ENCODE measurements at places on chromosomes 4 and X.

DNA sequence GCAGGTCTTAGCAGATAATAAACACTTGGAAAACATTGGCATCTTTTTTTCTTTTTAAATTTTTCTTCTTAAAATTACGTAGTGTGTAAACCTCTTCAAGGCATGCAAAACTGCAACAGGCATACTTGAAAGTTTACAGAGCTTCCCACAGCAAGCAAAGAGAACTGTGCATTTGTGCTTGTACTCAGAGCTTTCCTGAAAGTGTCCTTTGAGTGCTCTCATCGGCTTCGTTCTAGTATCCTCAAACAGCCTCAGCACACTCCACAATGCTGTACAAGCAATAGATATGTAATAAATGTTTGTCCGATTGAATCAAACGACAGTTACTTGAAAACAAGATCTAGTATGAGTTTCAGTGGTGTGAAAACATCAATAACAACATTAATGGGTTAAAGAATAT is 227.5 kb downstream of the PAPSS1 start:
- no peak for DNase-seq

- no peak for DNase-seq
Measured at GRCh38 chrX:43551590-43551989, 104.5 kb upstream of the MAOA start.

- DNase-seq: no peak
Measured at GRCh38 chr4:75705198-75705977, 19.0 kb upstream of the USO1 start.

DNA sequence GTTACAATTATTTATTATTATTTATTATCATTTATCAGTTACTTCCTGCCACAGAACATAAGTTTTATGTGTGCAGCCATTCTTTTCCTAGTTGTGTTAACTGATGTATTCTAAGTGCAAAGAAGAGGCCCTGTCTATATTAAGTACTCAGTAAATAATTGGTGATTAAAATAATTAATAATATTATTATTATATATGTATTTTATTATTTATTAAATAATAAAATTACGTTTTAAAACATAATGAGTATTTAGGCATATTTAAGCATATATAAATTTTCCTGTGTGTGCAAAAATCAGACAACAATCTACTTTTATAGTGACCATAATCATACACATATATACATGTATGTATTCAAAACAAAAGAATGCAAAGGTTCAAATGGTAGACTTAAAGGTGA is 1871.6 kb upstream of the IGFBP7 start:
- DNase-seq: no peak

GRCh38 chrX:10617999-10618351 is 2.4 kb downstream of the MID1 start:
- no peak for DNase-seq

- DNase-seq: no peak
Measured at GRCh38 chr4:43993196-43993902, 455.3 kb downstream of the KCTD8 start.

DNA sequence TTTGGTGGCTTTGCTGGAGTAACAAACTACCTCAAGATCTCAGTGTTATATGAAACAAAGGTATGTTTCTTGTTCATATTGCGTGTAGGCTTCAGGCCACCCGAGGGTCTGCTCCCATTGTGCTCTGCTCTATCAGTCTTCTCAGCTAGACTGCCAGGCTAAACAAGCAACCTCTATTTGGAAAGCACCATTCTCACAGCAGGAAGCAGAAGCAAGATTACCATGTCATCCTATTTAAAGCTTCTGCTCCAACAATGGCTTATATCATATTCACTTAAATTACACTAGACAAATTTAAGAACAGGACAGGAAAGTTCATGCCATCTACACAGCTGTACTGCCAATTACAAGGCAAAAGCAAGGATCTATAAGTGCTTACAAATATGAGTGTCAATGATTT is 385.8 kb downstream of the PPARGC1A start:
- DNase-seq: no peak

- DNase-seq: no peak
Measured at GRCh38 chr4:25769251-25769650, 93.5 kb downstream of the SEL1L3 start.

- DNase-seq: no peak
Measured at GRCh38 chrX:72027914-72028307, 103.8 kb downstream of the RTL5 start.

DNA sequence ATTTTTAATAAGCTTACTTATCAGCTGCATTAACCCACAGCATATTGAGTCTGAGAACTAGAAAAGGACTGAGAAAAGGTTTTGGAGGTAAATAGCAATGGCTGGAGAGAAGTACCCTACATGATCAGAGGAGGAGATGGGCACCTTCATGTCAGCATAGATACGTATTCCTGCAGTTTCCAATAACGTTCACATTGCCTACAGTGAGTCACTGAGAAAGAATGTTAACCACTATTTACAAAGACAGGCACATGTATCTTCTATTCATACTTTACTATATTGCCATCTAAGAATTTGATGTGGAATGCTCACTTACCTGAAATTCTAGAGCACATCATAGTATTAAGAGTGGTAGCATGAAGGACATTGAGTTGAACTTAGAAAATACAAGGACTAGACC is 92.5 kb downstream of the TLL1 start:
- DNase-seq: no peak

GRCh38 chr4:92172203-92172602 is 131.6 kb upstream of the GRID2 start:
- no peak for DNase-seq

DNA sequence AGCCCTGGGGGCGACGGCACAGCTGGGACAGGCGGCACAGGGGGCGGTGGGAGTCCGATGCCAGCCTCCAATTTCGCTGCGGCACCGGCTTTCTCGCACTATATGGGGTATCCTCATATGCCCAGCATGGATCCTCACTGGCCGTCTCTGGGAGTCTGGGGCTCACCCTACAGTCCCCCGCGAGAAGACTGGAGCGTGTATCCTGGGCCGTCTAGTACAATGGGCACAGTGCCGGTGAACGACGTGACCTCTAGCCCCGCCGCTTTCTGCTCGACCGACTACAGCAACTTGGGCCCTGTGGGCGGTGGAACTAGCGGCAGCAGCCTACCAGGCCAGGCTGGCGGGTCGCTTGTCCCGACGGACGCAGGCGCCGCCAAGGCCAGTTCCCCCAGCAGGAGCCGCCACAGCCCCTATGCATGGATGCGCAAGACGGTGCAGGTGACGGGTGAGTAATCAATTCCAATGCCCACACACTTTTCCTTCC is 500 bp downstream of the CDX4 start:
- no peak for DNase-seq

GRCh38 chrX:54042609-54043021 is 1.7 kb downstream of the PHF8 start:
- peak; percentile 14 for DNase-seq

GRCh38 chr4:71222661-71223060 is 116.2 kb upstream of the SLC4A4 start:
- no peak for DNase-seq

DNA sequence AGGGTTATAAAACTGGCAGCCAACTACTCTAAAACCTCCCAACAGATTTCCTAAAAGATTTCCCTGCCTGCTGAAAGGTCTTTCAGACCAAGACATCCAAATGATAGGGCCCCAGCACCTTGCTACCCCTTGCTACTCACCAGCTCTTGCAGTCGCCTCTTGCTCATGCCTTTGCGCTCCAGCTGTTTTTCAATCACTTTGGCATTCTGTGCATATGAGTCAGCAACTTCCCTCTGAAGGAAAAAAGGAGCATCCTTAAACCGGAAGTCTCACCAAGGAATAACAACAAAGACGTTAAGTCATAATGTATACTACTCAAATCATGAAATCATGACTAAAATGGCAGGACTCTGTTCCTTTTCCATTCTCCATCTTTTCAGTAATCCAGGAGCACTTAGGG is 24.0 kb downstream of the STEEP1 start:
- peak; percentile 21 for DNase-seq

DNA sequence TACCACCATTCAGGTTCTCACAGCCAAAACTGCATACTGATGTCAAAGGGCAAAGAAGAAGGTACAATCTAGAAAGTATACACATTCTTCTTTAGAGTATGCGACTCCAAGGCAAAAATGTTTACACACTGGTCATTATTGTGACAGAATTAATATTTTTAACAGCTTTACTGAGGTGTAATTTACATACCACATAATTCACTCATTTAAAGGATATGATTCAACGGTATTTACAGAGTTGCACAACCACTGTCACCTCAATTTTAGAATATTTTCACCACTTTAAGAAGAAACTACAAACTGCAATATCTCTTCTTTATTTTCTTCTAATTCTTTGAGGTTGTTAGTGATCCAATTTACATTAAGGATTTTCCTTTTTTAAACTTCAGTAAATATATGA is 325.4 kb upstream of the SMIM31 start:
- DNase-seq: no peak

DNA sequence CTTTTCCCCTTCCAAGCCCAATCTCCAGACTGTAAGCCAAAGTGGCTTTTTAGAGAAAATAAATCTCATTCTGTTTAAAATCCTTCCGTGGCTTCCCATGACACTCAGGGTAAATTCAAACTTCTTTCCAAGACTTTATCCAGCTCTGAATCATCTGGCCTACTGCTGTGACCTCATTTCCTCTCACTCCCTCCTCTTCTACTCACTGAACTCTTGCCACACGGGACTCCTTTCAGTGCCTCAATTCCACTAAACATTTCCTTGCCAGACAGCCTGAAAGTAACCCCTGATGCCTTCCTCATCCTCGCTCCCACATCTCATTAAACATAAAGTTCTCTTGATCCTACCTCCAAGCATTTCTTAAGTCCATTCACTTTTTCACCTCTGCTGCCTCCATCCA is 27.8 kb upstream of the RNF128 start:
- peak; percentile 3 for DNase-seq

DNA sequence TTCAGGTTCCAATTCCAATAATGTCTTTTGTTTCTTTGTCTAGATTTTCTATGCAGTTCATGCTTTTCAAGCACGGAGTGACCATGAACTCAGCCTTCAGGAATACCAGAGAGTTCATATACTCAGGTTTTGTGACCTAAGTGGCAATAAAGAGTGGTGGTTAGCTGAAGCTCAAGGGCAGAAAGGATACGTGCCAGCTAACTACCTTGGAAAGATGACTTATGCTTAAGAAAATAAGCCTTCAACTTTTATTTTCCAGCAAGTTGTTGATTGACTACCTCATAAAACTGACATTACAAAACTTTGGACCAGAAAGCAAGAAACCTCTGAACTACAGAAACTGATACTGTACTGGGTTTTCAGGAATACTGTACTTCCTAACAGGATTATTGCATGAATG is 30.8 kb downstream of the INTS12 start:
- DNase-seq: no peak

GRCh38 chr4:149161247-149161646 is 654.4 kb downstream of the IQCM start:
- DNase-seq: peak; percentile 28

DNA sequence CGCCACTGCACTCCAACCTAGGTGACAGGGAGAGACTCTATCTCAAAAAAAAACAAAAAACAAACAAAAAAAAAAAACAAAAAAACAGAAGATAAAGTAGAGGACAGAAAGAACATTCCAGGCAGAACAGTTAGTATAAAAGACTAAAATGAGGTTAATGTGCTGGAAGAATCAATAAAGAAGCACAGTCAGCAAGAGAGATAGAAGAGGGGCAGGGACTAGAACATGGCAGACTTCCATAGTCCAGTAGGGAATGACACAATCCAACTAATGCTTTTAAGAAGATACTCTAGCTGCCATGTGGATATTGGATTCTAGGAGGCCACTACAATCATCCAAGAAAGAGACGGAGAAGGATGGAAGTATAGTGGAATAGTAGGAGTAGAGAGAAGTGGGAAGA is 11.6 kb downstream of the ADGRG2 start:
- DNase-seq: no peak

GRCh38 chr4:162456106-162456505 is 292.3 kb upstream of the FSTL5 start:
- no peak for DNase-seq

- no peak for DNase-seq
Measured at GRCh38 chr4:4427121-4427870, 40.4 kb downstream of the NSG1 start.

GRCh38 chr4:155521382-155521781 is 144.6 kb upstream of the MAP9 start:
- no peak for DNase-seq

GRCh38 chr4:86582410-86582809 is 11.7 kb upstream of the PTPN13 start:
- DNase-seq: no peak

GRCh38 chr4:42104521-42104920 is 47.9 kb downstream of the BEND4 start:
- no peak for DNase-seq

DNA sequence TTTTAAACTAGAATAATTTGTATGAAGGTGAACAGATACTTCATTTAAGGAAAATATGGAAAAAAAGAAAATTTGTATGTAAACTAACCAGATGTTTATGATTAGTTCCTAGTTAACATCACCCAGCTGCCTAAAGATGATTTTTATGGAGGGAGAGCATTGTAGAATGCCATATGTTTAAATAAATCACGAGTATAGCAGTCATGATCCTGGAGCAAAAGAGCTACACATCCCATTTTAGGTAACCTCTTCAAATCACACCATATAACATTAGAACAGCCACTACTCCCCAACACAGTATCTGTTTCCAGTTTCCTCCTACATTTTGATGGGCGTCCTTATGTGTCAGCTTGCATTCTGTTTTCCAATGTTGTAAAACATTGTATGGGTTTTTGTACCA is 571.9 kb upstream of the FAM241A start:
- no peak for DNase-seq

GRCh38 chrX:40224658-40225057 is 126.9 kb upstream of the BCOR start:
- no peak for DNase-seq

DNA sequence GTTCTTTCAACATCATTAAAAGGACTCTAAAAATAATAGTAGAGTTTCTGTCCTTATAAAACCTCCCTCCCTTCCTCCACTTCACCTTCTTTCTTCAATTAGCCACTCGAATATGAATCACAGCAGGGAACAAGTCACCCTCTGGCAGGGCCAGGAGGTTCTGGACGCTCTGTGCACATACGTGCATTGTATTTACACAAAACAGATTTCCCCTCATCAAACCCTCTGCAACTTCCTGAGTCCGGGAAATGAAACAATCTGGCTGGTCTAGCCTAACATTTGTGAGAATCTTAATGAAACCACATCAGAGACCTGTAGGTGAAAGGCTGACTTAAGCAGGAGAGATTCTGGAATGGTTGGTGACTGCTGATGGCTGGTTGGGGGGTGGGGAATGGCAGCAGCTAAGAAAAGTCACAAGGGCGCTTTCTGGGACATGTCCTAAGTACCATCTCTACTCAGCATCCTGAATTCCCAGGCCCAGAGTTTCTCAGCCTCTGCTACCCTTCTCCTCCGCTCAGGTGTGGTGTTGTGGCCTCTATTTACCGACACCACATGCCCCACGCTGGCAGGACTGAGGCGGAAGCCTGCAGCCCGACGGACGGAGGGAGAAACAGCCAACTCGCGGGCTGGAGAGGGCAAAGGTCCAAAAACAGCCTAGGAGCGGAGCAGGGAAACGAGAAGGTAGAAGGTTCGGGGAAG is 1.0 kb downstream of the ZDHHC9 start:
- DNase-seq: no peak

- no peak for DNase-seq
Measured at GRCh38 chr4:183438458-183439113, 5.8 kb upstream of the CDKN2AIP start.

- no peak for DNase-seq
Measured at GRCh38 chrX:20969565-20969964, 404.7 kb upstream of the CNKSR2 start.

GRCh38 chr4:742742-743311 is 37.2 kb downstream of the PCGF3 start:
- no peak for DNase-seq
